ENCODE measurements at places on chromosomes 11 and 22. TPM values are rescaled to one million over a fixed set of nuclear protein-coding genes. Genes with fewer than 3 reads are reported as not detected.

The OR10G7 gene
- not detected for total RNA-seq

The UCP3 gene
- total RNA-seq, result 5.6 TPM

The PDGFD gene
- 4.2 TPM for total RNA-seq

The MYRF gene
- 0.46 TPM for total RNA-seq

DNA sequence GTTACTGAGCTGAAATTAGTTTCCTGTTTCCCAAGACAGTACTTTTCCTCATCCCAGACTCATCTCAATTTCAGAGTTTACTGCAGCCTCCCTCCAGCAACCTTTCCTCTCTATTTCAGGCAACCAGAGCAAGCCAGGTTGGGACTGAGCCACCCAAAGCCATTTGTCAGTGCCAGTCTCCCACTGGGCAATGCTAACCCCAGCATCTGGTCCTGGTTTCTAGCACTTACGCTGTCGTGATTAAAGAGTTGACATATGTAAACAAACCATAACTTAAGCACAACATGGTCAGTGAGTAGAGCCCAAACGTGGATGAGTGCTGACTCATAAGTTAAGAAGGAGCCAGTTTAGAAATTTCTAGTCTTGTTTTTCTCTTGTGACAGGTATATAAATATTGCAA, 119.6 kb upstream of the BLID start:
- H3K36me3 ChIP-seq, result no peaks in the 10 kb centered on the region
- H3K27me3 ChIP-seq, result no peaks in the 10 kb centered on the region
- H3K4me3 ChIP-seq, result no peak overlapping the region
- H3K27ac ChIP-seq, result peak overlapping the region; percentile 71
- DNase-seq, result peak; percentile 93

DNA sequence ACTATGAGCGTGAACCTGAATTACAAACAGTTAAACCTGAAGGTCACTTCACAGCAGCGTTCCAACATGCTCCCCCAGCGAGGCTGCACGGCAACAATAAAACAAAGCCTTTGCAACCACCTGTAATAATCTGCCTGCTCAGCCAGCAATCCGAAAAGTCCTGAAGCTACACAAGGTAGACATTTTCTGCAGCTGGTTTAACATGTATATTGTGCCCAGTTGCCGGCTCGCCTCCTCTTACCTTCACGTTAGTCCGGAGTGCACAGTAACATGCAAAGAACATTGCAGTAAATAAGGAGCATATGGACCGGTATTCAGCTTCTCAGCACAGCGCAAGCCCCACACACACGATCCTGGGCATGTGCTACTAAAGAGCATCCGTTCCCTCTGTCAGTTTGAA, 704.3 kb downstream of the DLG2 start:
- H3K27me3 ChIP-seq, result no peaks in the 10 kb centered on the region
- no peak for DNase-seq
- H3K4me1 ChIP-seq, result peaks cover 17% of the 10 kb centered on the region
- peak overlapping the region; percentile 22 for H3K4me3 ChIP-seq

DNA sequence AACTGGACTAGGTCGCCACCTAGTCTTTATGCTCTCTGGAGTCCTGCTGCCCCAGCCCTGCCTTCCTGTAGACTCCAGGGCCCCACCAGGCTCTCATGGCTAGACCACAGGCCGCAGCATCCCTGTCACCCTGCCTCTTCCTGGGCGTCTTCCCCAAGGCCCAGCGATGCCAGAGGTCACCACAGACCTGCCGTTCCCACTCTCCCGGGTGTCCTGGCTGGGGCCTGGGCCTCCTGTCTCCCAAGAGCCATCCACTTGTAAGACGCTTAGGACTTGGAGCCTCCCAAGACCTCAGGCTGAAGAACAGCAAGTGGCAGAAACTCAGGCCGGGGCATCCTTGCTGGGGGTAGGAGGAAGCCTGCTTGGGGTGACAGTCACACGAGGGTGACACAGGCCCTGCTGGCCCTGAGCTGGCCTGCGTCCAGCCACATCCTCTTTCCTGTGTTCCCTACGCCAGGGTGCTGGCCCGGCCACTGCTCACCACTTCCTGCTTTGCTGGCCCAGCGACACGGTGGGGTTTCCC, 2.0 kb upstream of the TCIRG1 start:
- H3K36me3 ChIP-seq, result peaks cover 28% of the 10 kb centered on the region
- peaks cover 76% of the 10 kb centered on the region for H3K4me1 ChIP-seq

DNA sequence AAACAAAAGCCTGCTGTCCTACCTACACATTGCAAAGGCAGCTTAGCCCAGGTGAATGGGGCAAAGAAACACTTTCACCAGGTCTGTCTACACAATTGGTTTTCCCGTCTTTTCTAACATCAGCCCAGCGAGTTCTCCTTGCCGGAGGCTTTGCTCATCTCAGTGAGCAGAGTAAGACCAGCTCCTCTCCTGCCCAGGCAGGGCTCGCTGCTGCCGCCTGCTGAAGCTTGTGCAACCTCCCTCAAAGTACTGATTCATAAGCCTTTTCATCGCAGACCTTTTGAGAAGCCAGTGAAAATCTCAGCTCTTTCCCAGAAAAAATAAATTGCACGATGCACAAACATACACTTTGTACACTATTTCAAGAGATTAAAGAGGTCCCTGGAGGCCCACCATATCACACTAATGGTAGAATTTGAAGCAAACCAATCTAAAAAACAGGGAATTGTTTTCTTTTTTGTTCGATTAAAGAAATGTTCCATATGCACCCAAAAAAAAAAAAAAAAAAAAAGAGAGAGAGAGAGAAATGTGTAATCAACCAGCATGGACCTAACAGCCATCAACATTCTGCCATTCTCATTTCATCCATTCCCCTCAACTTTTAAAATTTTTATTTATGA, 328.1 kb upstream of the MPPED2 start:
- H3K4me1 ChIP-seq, result no peaks in the 10 kb centered on the region
- H3K4me3 ChIP-seq, result no peak overlapping the region
- H3K27ac ChIP-seq, result no peak overlapping the region
- no peak for DNase-seq

- H3K27me3 ChIP-seq, result no peaks in the 10 kb centered on the region
- H3K4me1 ChIP-seq, result no peaks in the 10 kb centered on the region
- no peak overlapping the region for H3K27ac ChIP-seq
- H3K36me3 ChIP-seq, result peaks cover 76% of the 10 kb centered on the region
- no peak overlapping the region for H3K4me3 ChIP-seq
- DNase-seq, result no peak
Measured at GRCh38 chr11:46760429-46761128, 41.6 kb downstream of the F2 start.

DNA sequence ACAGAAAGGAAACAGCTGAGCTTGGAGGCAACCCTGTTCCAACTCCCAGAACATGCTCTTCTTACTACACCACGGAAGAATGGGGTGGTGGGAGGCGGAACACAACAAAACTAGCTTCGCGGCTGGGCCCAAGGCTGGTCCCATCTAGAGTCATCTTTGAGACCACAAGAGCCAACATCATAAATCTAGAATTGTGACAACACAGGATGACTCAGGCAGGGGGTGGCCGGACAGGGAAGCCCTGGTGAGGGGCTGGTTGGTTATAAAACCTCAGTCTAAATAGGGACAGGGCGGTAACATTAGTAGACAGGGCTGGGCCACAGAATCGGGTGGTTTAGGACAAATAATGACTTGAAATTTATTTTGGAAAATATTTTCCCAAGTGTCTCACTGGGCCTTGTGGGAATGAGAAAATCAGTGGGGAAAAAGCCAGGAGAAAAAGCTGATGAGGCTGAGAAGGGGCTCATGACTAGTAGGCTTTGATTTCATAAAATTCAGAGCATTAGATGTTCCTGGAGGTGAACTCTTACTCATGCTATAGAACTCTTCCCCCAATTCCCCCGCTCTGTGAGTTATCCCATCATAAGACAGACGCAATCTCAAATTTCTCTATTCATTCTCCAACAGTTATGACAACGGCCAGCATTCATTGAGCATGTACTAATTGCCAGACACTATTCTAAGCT, 151.8 kb upstream of the TIMP3 start:
- H3K36me3 ChIP-seq, result no peaks in the 10 kb centered on the region
- H3K27me3 ChIP-seq, result no peaks in the 10 kb centered on the region
- H3K27ac ChIP-seq, result peak overlapping the region; percentile 51
- peaks cover 5% of the 10 kb centered on the region for H3K4me1 ChIP-seq

DNA sequence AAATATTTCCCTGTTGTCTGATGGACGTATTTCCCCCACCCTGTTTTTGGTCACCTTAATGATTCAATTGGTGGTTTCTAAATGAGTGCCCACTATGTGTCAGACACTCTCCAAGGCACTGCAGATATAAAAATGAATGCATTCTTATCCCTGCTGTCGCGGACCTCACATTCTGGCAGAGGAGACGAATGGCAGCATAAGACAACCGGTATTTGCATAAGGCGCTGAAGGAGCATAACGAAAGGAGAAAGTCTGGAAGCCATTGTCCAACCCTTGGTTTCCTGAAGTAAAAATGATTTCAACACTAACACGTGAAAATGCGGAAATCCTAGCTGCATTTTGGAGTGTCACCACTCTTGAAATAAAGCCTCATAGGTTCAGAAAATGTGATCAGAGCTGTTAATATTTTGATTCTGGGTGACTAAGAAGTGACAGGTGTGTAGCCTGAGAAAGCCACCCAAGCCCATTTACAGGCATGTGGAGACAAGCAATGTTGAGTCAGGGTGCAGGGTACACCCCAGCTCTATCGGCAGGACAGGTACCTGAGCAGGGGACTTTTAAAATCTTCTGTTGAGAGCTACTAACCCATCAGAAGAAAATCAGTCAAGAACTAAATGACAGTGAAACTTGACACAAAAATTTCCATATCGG, 10.1 kb upstream of the GAB2 start:
- H3K4me3 ChIP-seq, result peak overlapping the region; percentile 21
- peaks cover 9% of the 10 kb centered on the region for H3K4me1 ChIP-seq
- H3K36me3 ChIP-seq, result no peaks in the 10 kb centered on the region
- H3K27me3 ChIP-seq, result no peaks in the 10 kb centered on the region

DNA sequence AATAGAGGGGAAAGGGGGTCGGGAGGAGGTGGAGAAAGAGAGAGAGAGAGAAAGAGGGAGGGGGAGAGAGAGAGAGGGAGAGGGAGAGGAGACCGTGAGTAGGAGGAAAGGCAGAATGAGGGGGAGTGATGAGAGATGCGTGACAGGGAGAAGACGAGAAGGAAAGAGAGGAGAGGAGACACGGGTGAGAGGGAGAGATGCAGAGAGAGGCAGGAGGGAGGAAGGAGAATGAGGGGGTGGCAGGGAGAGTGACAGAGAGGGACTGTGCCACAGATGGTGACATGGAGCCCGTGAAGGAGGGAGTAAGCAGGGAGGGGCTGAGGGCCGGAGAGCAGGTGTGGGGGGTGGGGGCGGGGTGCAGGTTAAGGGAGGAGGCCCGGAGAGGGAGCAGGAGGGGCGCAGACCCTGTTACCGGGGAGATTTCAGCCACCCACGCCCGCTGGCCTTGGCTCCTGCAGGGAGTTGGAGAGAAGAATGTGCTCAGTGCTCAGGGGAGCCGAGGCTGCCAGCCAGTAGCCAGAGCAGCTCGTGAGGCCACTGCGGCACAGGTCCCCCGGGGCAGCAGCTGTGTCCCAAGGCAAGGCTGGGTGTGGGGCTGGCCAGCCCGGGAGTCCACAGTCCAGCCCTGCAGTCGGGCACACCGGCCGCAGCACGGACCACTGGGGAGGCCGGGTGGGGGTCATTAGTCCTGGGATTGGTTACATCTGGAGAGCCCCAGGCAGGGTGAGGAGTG, at the start of gene SSTR3:
TSS of gene SSTR3 (minus strand) at position 304 of the 733 bp plus-strand sequence. CDS start 4,674 bp downstream, outside the sequence.
- H3K27ac ChIP-seq, result no peak within 1 kb of the TSS
- peaks cover 6% of the 10 kb centered on the region for H3K4me1 ChIP-seq
- H3K36me3 ChIP-seq, result no peaks in the 10 kb centered on the region

DNA sequence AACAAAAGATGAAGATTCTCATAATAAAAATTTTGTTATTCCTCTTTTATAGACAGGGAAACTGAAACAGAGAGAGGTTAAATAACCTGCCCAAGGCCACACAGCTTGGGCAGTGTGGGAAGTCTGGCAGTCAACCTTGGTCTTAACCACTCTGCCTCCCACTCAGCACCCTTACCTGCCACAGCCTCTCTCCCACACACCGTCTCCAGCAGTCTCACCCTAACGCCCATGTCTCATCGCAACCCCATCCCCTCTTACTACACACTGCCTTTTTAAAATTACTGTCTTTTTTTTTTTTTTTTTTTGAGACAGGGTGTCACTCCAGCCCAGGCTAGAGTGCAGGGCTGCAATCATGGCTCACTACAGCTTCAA, 25.0 kb downstream of the ARRB1 start:
- peaks cover 21% of the 10 kb centered on the region for H3K4me1 ChIP-seq
- peak overlapping the region; percentile 79 for H3K27ac ChIP-seq
- no peaks in the 10 kb centered on the region for H3K27me3 ChIP-seq
- H3K4me3 ChIP-seq, result no peak overlapping the region
- no peaks in the 10 kb centered on the region for H3K36me3 ChIP-seq

GRCh38 chr22:27755521-27756211, 45.9 kb downstream of the MN1 start:
- H3K27me3 ChIP-seq, result no peaks in the 10 kb centered on the region
- DNase-seq, result no peak
- H3K36me3 ChIP-seq, result no peaks in the 10 kb centered on the region
- H3K4me3 ChIP-seq, result no peak overlapping the region

- H3K36me3 ChIP-seq, result peaks cover 19% of the 10 kb centered on the region
- no peak for DNase-seq
- no peak overlapping the region for H3K27ac ChIP-seq
Measured at GRCh38 chr22:42174062-42174461, 43.5 kb upstream of the CYP2D6 start.
